ENCODE measurements at places on chromosomes 7 and 10. TPM values are rescaled to one million over a fixed set of nuclear protein-coding genes. Genes with fewer than 3 reads are reported as not detected.

The FAM20C gene
- 32.0 TPM for polyA plus RNA-seq

The OR13A1 gene
- polyA plus RNA-seq, result not detected

The NEURL1 gene
- polyA plus RNA-seq, result 40.5 TPM

- DNase-seq, result no peak
Observed at GRCh38 chr10:104387130-104387888, 33.7 kb downstream of the CFAP58 start.

DNA sequence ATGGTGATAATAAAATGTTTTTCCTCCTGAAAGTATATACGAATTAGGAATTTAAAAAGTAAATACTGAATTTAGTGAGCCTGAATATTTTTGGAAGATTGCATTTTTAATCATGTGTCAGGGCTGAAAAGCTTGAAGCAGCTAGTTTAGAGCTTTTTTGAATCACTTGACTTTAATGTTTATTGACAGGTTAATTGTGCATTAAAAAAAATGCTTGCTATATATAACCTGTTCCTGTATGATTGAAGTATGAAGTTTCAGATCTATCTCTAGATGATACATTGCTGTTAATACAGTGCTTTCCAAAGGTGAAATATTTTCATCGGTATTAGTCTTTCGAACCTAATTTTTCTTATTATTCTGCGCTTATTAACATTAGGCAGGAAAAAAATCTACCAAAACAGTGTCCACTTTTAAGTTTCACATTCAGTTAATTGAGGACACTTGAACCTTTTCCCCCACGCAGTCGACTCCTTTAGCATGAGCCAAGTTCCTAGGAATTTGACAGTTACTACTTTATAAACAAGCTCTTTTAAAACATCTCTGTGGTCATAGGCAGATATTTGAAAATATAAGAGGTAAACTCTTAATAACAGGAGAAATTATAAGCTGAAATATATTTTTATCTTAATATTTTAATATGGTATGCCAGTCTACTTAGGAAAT lies 187.1 kb downstream of the MLLT10 start:
- no peak for DNase-seq

GRCh38 chr7:151003572-151003971 lies 12.8 kb downstream of the NOS3 start:
- no peak for DNase-seq

DNA sequence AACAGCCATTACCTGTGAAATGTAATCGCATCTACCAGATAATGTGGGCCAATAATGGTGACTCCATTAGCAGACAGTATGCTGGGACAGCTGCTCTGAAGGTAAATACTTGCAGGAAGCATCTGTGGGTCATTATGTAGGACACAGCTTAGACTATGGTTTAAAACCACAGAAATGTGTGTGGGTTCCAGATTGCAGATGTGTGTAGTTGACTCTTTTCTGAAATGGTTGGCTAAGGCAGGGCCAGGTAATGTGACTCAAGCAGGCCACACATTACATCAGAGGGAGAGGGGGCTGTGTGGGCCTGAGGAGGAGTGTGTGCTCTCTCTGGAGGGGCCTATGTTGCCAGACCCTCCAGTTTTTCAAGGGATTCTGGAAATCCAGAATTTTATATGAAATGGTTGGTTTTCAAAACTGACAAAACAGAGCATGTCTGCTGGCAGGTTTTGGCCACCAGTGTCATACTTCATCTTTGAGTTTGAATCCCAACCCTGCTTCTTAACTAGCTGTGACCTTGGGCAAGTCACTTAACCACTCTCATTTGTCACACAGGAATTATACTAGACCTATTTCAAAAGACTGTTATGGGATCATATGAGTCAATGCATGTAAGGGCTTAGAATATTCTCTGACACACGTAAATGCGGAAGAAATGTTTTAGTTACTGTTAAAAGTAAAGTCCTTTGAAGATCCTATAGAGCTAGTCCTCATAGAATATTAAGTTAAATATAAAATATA lies 64.5 kb downstream of the MCMBP start:
- no peak for DNase-seq

All from forelimb muscle (tissue), 1 donor.